ENCODE measurements at places on chromosomes 7 and 10.
A peak's percentile ranks its signal among the peaks of the same experiment; 100 is the strongest.

GRCh38 chr10:1670541-1671365 is 66.6 kb downstream of the ADARB2 start:
- DNase-seq: no peak

DNA sequence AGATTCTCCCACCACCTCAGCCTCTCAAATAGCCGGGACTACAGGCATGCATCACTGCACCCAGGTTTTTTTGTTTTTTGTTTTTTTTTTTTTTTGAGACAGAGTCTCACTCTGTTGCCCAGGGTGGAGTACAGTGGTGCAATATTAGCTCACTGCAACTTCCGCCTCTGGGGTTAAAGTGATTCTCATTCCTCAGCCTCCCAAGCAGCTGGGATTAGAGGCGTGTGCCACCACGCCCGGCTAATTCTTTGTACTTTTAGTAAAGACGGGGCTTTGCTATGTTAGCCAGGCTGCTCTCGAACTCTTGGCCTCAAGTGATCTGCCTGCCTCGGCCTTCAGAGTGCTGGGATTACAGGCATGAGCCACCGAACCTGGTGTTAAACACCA is 107.5 kb upstream of the KIF5B start:
- DNase-seq: no peak

GRCh38 chr7:2936891-2937580 is 92.9 kb upstream of the GNA12 start:
- DNase-seq: no peak

DNA sequence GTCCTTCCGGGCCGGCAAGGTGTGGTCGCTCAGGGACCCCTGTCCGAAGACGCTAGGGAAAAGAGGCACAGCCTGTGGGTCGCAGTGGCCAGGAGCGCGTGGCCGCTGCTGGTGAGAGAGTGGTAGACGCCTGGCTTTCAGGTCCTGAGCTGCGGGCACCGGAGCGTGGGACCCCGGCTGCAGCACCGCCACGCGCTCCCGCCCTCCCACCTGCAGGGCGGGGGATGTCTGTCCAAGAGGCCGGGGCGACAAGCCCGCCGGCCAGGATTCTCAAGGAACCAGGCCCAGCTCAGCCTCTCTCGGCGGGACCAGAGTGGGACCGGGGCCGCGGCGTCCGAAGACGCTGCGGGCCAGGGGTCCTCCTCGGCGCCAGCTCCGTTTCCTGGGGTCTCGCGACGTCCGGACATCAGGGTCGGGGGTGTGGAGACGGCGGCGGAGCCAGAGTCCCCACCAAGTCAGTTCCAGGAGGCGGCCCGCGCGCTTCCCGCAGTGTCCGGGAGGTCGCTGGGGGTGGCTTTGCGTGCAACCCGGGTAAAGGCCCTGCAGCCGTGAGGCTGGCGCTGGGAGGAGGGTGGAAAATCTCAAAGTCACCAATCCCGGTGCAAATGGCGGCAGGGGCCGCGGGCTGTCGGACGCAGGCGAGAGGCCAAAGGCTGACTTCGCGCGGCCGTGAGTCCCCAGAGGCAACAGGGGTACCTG is 5.5 kb downstream of the ZNF503 start:
- no peak for DNase-seq

GRCh38 chr10:84194424-84195043 is at the start of gene CDHR1:
Gene CDHR1 (plus strand): TSS chr10:84194537. CDS start chr10:84194761, 224 bp downstream.
- DNase-seq: peak; percentile 30

DNA sequence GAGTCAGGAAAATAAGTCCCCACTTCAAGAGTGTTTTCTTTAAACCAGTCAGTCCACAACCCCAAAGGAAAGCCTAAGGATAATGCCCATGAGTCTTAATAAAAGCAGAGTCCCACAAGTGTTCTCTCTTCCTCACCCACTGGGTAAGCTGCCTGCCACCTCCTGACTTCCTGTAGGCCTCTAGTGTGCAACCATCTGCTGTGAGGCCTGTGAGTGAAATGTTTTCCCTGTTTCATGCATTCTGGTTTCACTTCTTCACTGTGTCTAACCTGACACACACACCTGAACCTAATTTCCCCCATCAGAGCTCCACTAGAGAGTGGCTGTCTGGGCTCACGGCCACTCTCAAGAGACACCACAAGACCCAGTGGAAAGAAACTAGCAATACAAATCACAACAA is 38.9 kb upstream of the GDF10 start:
- no peak for DNase-seq

DNA sequence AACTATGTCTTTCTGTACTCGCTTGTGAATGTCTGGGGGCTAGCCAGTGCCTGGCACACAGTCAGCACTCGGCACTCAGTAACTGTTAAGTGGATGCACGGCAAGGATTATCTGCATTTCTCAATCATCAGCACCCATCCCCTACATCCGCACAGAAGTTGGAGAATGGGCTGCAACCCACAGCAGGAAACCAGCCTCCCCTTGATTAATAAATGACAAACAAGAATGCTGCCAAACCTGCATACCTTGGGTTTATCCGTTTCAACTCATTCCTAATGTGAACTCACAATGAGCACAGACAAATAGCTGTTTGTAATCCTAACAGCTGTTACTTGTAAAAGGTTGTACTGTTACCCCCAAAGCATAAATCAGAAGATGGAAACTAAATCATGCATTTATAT is 28.9 kb downstream of the PPP1R3C start:
- no peak for DNase-seq

DNA sequence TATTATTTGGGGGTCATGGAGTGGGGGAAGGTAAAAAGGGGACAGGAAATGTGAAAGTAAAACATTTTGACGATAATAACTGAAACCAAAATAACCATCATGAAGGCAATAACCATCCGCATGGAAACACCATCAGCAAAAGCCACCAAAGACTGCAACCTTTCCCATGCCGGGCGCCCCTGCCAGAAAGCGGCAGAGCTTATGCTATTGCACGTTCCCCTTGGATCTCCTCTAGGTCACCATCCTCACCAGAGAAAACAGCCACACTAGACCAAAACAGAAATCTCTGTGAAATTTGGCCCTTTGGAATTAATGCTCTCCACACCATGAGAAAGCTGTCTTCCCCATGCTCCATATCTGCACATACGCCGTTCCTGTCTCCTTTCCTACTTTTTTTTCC is 31.1 kb downstream of the DRGX start:
- no peak for DNase-seq

GRCh38 chr7:129924602-129925001 is 28.2 kb downstream of the UBE2H start:
- no peak for DNase-seq

GRCh38 chr7:37656913-37657530 is 26.5 kb upstream of the GPR141 start:
- DNase-seq: no peak

DNA sequence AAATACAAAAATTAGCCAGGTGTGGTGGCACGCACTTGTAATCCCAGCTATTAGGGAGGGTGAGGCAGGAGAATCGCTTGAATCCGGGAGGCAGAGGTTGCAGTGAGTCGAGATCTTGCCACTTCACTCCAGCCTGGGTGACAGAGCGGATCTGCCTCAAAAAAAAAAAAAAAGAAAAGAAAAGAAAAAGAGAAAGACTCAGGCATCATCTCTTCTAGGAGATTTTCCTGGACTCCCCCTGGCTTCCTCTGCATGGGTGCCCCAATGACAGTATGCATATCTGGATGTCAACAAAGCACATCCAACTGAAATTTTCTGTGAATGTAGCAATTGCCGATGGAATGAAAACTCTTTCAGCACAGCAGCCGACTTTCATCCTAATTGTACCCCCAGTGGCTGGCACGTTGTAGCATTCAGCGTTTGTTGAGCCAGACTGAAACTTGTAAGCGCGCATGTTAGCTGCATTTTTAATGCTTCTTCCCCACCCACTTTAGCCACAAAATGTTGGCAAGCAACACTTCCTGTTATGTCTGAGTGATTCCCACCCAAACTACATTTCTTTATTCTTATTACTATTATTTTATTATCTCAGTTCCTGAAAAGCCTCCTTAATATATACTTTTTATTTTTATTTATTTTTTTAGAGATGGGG is 70.2 kb downstream of the PRTFDC1 start:
- no peak for DNase-seq

DNA sequence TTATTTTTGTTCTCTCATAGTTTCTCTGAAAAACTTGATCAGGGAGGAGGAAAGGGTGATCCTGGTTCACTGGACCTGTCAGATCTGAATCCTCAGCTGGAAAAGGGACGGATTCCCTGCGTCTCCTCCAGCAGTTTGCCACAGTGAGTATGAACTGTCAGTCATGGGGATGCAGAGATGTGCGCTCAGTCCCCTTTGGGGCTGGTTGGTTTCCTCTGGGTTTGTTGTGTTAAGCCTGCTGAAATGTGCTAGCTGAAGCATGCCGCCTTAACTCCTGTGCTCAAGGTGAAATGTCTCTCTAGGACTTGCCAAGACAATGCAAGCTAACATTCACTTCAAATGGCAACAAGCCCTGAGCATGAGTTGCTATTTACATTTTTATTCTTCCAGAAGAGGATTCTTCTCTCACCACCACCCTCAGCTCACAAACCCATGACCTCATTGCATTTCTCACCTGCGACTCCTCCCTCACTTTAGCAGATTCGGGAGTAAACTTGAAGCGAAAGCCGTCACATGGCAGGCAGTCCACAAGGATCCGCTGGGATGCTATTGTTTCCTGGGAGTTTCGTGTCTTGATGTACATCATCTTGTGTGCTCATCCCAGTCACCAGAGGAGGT is 192.9 kb upstream of the FZD8 start:
- no peak for DNase-seq

DNA sequence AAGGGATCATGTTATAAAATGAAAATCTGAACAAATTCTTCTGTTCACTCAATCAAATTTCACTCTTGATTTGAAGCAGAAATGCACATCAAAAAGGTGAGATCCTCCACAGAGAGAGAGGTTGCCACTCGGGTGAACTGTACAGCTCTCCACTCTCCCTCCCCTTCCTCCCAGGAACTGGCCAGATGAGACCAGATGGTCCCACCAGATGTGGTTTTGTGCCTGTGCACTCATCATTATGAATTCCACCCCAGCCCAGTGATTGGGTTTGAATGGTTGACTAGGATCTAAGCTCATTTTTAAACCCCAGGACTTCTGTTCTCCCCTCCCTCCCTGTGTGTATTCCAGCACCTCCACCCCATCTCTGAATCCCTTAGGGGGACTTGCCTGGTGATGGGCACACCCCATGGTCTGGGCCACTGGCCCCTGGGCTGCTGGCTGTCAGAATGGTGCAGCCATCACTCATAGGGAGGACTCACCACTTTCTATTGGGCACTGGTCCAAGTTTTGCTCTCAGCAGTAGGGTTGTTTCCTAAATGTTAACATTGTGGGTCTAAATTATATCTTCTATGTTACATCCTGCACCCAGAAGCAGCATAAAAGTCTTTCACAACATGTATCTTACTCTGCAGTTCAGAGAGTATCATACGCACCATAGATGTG is 393.1 kb downstream of the TNS3 start:
- no peak for DNase-seq

GRCh38 chr7:5458921-5459480 is 35.4 kb upstream of the TNRC18 start:
- no peak for DNase-seq

DNA sequence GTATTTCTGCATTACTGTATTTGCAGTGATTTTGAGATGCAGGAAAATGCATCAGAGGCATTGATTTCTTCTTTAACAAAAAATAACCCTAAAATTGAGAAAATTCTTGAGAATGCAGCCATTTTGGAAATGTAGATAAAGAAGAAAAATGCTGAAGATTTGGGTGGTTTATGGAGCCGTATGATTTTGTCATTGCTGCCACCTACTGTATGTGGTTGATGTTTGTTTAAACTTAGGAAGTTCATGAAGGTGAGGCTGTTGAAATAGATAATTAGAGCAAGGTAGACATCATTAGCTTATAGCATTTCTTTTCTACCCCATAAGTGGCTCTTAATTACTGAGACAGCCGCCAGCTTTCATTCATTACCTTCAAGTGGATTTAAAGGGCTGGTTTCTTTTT is 92.1 kb upstream of the SAMD8 start:
- DNase-seq: peak; percentile 26

DNA sequence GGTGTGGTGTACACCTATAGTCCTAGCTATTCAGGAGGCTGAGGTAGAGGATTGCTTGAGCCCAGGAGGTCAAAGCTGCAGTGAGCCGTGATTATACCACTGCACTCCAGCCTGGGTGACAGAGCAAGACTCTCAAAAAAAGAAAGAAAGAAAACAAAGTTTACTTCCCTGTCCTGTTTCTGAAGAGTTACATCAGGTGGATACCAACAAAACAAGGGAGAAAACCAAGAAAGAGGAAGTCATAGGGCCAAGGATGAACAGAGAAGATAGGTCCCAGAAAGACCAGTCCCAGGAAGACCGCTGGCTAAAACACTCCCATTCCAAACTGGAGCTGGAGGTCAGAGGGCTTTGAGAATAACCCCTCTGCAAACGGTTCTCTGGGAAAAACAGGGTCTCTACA is 13.5 kb downstream of the MACROH2A2 start:
- no peak for DNase-seq

DNA sequence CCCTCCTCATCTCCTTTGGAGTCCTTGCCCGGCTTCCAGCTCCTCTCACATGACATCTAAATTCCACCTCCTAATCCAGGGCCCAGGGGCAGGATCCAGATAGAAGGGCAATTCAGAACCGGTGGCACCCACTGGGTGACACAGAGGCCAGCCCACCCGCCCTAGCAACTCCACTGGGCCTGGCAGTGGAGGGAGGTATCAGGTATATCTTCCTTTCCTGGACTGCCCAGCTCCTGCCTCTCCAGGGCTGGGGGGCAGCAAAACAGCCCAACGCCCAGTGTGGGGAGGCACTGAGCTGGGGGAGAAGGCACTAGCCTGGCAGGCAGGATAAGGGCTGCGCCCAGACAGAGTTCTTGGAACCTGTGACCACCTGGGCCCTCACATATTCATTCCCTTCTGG is 10.4 kb upstream of the TRIM8 start:
- DNase-seq: no peak

GRCh38 chr7:140723006-140723405 is 26.5 kb downstream of the NDUFB2 start:
- no peak for DNase-seq

DNA sequence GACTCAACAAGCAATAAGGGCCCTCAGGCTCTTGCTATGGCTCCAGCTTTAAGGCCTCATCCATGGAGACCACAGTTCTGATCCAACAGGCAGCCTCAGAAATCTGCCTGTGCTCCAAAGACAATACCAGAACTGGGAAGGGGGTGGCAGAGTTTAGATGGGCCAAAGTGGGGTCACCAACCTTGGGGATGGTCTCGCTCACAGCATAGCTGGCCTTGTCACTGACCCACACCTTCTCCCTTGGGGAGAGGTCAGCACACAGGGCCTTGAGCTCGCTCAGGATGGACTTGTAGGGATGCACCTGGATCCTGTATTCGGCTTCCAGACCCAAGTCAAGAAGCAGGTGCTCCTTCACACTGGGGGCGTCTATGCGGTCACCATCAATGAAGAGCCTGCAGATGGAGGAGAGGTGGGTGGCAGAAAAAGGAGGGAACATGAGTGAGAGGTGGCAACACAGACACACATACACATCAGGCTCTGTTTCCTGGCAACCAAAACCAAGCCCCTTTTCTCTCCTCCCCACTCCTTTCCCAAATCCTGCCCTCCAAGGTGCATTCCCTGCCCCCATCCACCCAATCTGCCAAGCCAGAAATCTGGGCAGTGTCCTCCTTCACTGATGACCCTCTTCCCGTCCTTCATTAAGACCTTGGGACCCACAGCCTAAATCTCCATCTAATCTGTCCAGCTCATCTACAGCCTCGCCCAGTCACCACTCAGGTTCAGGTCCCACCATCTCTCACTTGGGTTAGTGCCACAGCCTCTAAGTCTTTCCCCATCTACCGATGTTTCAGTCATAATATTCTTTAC is 40.9 kb downstream of the XPNPEP1 start:
- no peak for DNase-seq
